Activated CD8-positive, alpha-beta memory T cell treated with anti-CD3 and anti-CD28 coated beads, Interleukin-2, amount 50 U/mL, for 48 hours (primary cell): ENCODE measurements at places on chromosomes 6 and 20.

DNA sequence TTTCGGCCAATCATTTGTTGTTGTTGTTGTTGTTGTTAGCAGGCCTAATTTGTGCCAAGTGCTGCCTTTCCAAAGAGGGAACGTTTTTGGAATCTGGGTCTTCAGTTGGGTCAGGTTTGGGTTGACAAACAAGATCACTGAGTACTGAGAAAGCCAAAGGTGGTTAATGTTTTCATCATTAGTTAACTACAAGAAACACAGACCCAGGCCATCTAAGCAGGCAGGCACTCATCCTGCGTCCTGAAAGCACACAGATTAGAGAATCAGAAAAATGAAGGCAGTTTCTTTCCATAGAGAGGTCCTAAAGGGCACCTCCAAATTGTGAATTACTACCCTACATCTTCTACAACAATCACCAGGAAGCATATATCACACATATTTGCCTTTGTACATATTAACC is 15.1 kb upstream of the SIRPG start:
- DNase-seq, result no peak

- DNase-seq, result no peak
Observed at GRCh38 chr6:22010102-22010501, 286.7 kb downstream of the PRL start.

DNA sequence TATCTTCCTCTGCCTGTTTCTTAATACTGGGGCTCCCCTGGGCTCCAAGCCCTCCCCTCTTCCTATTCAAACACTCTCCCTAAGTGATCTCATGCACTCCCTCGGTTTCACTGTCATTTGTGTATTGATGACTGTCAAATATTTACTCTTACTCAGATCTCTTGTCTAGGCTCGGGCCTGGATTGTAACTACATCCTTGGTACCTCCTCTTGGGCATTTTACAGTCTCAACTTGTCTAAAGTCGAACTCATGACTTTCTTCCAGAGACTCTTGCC is 189.4 kb upstream of the PRDM1 start:
- no peak for DNase-seq

DNA sequence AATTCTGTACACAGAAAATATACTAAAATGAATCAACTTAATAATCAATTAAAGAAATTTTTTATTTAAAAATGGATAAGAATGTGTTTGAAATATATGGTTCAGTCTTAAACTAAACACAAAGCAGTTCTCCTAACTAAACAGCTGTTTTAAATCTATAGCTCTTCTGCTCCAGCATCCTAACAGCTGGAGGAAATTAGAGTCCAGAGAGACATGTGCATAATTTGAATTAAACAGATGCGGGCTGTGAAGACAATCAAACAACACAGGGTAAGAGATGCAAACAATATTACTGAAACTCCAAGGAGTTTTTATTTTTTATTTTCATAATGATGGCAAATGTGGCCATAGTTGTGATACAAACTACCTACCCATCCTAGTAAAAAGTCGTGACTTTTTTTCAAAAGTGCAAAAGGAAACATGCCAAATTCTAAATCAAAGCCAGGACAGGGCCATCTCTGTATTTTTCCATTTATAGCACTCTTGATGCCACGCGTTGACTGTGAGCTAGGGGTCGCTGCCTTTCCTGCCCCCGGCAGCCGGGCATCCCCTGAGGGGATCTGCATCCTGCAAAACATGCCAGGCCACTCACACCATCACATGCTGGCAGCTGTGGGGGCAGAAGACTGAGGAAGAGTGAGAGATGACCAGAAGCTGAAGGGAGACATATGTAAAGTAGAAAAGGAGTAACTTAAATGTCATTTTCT is 310.6 kb downstream of the PRKN start:
- DNase-seq, result no peak

- no peak for DNase-seq
Observed at GRCh38 chr6:160202411-160202810, 56.2 kb downstream of the SLC22A2 start.

- DNase-seq, result no peak
Observed at GRCh38 chr20:58028123-58028522, 200.3 kb downstream of the ANKRD60 start.
